HL-60 (cell line): ENCODE measurements at places on chromosomes 16 and 17.

DNA sequence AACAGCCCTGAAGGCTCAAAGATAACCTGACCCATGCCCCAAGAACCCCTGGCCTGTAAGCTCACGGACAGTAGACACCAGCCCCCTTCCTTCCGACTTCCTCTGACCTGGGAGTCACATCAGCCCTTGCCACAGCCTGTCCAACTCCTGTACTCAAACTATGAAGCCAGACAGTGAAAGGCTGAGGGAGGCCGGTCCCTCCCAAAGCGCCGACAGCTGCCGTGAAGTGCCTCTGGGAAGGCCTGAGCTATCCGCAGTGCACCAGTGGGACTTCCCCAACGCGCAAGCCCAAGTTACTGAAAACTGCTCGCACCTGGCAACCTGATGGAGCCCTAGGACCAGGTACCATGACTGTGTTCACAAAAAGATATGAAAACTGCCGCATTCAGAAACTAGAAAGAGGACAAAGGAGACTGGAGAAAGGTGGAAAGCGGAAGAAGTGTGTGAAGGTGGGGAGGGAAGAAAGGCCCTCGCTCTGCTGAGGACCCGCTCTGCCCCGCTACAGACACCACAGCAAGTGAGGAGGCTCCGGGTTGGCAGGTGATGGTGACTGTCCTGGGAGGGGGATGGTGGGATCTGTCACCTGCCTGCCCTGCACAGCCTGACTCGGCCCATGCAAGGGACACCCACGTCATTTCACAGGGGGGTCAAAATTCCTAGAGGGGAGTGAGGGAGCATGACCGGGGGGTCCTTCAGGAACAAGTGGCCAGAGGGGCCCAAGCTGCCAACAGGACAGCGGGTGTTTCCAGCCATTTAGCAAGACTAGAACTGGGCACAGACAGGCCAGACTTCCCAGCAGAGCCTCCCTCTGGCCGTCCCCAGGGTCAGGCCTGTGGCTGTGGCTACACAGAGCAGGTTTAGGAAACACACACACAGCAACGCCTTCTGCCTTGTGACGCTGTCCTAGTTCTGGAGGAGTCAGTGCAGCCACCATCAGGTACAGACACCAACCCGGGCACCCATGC lies 13.1 kb upstream of the TRAP1 start:
- no peak for DNase-seq

GRCh38 chr16:79188739-79189122 lies 411.8 kb downstream of the MAF start:
- no peak for DNase-seq

DNA sequence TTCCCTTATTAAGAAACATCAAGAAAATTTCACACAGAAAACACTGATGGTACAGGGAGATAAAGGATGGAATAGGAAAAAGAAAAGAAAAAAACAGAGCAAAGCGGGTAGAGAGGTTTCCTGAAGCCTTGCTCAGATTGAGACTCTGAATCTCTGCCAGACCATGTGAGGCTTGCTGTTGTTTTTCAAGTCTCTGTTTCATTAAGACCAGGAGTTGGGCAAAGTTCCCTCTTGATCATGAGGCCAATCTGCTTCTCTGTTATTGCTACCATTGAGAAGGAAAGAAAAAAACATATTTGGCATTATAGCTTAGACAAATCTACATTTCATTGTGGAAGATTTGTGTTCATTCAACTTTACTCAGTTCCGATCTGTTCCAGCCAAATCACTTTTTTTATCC lies 201.6 kb upstream of the SOX9 start:
- no peak for DNase-seq

DNA sequence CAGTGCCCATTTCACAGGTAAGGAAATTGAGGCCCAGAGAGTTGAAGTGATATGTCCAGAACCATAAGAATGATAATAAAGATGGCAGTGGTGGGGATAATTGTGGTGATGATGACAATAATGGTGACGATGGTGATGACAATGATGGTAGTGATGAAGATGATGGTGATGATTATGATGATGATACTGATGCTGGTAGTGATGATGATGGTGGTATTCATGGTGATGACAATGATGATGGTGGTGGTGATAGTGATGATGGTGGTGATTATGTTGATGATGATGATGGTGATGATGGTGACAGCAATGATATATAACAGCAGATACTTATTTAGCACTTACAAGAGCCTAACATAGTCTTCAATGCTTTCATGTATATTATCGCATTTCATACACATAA lies 18.1 kb upstream of the TMEM132E start:
- no peak for DNase-seq

DNA sequence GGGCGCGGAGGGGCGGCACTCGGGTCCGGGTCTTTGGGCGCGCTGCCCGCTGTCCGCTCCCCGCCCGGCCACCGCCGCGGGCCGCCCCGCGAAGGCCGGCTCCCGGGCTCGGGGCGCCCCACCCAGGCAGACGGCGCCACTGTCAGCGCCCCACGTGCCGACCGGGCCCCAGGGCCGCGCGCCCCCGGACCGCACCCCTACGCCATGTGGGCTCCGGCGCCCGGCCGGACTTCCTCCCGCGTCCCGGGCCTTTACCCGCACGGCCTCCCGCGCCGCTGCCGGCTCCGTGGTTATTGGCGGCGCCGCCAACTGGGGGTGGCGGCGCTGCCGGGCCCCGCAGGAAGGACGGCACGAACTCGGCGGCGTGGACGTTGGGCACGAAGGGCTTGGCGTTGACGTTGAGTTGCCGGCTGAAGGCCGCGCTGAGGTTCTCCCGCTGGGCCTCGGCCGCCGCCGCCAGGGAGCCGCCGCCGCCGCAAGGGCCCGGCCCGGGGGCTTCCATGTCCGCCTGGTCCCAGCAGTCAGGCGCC lies 577 bp downstream of the GSPT1 start:
- DNase-seq: peak; percentile 40

- DNase-seq: no peak
Observed at GRCh38 chr17:47208744-47209488, at the start of gene MYL4. TSS of gene MYL4 (plus strand) at chr17:47209348. CDS start at chr17:47209423, 75 bp downstream.

- DNase-seq: no peak
Observed at GRCh38 chr16:11955713-11956123, 9.3 kb upstream of the TNFRSF17 start.

DNA sequence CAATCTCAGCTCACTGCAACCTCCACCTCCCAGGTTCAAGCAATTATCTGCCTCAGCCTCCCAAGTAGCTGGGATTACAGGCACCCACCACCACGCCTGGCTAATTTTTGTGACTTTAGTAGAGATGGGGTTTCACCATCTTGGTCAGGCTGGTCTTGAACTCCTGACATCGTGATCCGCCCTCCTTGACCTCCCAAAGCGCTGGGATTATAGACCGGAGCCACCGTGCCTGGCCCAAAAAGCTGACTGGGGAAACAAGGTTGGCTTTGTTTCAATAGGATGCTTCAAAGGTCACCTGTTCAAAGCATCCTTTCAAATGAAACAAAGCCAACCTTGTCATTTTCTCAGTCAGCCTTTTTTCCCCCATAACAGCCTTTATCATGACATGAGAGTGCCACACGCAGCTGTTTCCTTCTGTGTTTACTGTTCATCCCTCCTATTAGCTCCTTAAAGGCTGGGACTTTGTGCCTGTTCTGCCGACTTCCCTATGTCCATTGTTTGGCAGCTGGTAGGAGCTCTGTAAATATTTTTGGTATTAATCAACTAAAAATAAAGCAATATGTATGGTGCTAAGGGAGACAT lies 51.1 kb downstream of the ADAMTS18 start:
- no peak for DNase-seq

DNA sequence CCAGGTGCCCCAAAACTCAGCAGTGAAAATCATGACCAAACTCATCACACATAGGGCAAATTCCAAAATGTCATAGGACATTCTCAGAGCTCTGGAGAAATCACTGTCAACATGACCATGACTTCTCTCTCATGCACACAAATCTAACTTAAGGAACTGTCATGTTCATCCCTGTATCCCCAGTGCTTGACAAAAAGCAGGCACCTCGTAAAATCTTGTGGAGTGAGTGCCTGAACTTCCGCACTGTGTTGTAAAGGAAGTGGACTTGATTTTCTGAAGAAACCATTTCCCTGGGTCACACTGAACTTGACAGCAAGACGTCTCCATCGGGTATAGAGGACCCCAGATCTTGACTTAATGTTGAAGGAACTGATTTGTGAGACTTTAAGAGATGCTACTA lies 2.8 kb downstream of the KRT37 start:
- no peak for DNase-seq

DNA sequence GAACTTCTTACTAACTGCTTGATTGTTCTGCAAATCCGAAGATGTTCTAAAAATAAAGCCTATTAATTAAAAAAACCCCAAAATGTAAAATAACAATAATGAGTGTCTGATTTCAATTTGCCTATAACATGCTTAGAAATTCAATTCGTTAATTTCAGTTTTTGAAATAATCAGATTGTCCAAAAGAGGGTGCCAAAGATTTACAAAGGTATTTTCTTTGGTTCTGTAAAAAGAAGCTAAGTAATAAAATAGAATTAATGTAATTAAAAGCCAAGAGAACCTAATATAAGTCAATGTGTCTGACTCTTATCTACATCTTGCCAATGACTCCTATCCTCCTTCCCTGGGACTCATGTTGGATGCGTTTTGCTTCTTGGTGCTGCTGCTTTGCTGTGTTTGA lies 75.0 kb upstream of the CPHXL start:
- DNase-seq: no peak

- DNase-seq: no peak
Observed at GRCh38 chr17:65538675-65539529, 22.5 kb downstream of the AXIN2 start.

- no peak for DNase-seq
Observed at GRCh38 chr17:9408868-9409829, 166.5 kb downstream of the STX8 start.

- DNase-seq: no peak
Observed at GRCh38 chr17:55186937-55187770, 77.6 kb upstream of the HLF start.

DNA sequence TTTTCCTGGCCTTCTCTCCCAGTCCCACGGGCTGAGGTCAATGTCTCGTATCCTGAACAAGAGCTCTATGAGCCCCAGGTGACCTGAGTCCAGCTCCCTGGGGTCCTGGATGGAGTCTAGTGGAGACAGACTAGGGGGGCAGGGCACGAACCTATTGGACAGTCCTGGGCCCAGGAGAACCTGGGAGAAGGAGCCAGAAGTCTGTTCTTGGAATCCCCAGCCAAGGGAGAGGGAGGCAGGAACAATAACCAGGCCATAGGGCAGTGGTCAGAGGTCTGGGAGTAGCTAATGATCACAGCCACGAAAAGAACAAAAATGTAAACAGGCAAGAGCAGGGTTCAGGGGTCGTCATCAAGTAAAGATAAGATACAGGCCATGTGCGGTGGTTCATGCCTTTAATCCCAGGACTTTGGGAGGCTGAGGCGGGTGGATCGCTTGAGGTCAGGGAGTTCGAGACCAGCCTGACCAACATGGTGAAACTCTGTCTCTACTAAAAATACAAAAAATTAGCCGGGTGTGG lies 60.8 kb downstream of the COPRS start:
- DNase-seq: no peak

- DNase-seq: no peak
Observed at GRCh38 chr17:48290378-48290777, 139.6 kb downstream of the SKAP1 start.

DNA sequence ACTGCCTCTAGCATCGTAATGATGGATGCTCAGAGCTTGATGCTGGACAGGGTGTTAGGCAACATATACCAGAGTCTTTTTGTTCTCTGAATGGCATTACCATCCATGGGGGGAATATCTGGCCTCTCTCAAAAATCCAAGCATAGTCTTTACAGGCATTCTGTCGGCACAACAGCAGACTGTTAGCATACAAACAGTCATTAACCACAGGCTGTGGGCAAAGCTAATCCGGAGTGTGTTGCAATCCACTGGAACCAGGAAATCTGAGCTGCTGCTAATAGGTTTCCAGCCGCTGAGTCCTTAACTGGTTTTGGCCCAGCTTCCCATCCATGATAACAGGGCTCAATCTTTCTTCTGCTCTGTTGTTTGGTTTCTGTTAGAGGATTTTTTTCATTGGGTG lies 371.9 kb downstream of the HS3ST3B1 start:
- DNase-seq: peak; percentile 64

DNA sequence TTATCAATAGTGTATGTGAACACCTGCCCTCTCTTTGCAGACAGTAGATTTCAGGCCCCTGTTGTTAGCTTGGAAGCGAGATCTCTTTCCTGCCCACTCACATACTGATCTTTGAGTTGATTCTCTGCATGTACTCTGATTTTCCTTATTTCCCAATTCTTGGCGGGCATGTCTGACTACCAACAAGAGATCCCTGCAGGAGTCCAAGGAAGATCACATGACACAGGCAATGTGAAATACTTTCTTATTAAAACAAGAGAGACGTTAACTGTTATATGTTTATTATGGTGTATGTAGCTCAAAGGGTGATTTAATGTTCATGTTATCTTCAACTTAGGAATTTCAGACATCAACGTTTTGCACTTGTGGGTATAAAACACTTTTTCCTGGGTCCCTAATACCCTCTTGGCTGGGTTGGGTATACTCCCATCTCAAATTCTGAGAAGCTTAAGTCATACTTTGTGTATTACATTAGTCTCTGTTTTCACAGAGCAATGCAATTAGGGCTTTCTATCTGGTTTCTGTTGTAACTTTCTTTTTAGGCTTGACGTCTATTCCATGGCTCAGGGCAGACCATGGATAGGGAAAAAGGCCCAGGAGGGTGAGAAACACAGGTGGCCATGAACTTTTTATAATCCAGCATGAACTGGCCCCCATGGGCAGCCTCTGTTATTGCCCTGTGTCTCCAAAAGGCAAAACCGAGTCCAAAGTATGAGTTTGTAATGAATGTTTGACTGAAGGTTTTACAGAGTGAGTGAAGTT lies 32.2 kb downstream of the HSD17B2 start:
- DNase-seq: no peak

GRCh38 chr17:65055708-65056638 lies 567 bp downstream of the GNA13 start:
- peak; percentile 55 for DNase-seq

- no peak for DNase-seq
Observed at GRCh38 chr17:44220213-44221083, 973 bp upstream of the UBTF start.

- DNase-seq: no peak
Observed at GRCh38 chr16:23464196-23464595, 11.2 kb upstream of the COG7 start.

GRCh38 chr17:81324851-81325713 lies 30.0 kb upstream of the SLC38A10 start:
- no peak for DNase-seq

- peak; percentile 54 for DNase-seq
Observed at GRCh38 chr17:17440010-17440843, 36.6 kb upstream of the MED9 start.
